Placental pericyte (primary cell): ENCODE measurements at places on chromosomes 7 and 10. TPM values are rescaled to one million over a fixed set of nuclear protein-coding genes. Genes with fewer than 3 reads are reported as not detected.

Gene CAMK2B
- total RNA-seq = 0.22 and 0.43 TPM in 2 replicates

Gene SPAM1
- total RNA-seq = not detected in 2 replicates

Gene SPDYE6
- total RNA-seq = not detected in 2 replicates

Gene HOXA11
- 17.8 and 24.3 TPM in 2 replicates for total RNA-seq

Gene CARD11
- 0.88 and 1.0 TPM in 2 replicates for total RNA-seq
